ENCODE measurements at places on chromosomes 11 and 22. TPM values are rescaled to one million over a fixed set of nuclear protein-coding genes. Genes with fewer than 3 reads are reported as not detected.

GP1BB gene
- 2.1 TPM for total RNA-seq

HBG2 gene
- not detected for total RNA-seq

MMP8 gene
- not detected for total RNA-seq

BACE1-AS gene
- total RNA-seq: 2.0 TPM

PITPNM1 gene
- total RNA-seq: 41.4 TPM

NFAM1 gene
- under 0.01 TPM for total RNA-seq

ISX gene
- not detected for total RNA-seq

EMSY gene
- total RNA-seq: 11.8 TPM

MS4A6E gene
- total RNA-seq: not detected

TYR gene
- not detected for total RNA-seq

NRXN2 gene
- total RNA-seq: 30.3 TPM

LDLRAD3 gene
- total RNA-seq: 4.5 TPM

EIF4G2 gene
- 775 TPM for total RNA-seq

MRPL23 gene
- 164 TPM for total RNA-seq

TNNI2 gene
- not detected for total RNA-seq

UBQLNL gene
- total RNA-seq: 0.13 TPM

VWA5A gene
- 64.4 TPM for total RNA-seq

CD248 gene
- total RNA-seq: 21.9 TPM

NLRP14 gene
- 0.92 TPM for total RNA-seq

PLA2G3 gene
- total RNA-seq: 0.13 TPM

OSBPL5 gene
- 41.7 TPM for total RNA-seq

MYO7A gene
- 0.26 TPM for total RNA-seq

BCO2 gene
- total RNA-seq: 1.2 TPM

BTG4 gene
- total RNA-seq: not detected

RFPL2 gene
- total RNA-seq: not detected

WNT11 gene
- 0.26 TPM for total RNA-seq

TMPRSS5 gene
- total RNA-seq: under 0.01 TPM

ARHGAP42 gene
- 13.3 TPM for total RNA-seq

SYT8 gene
- total RNA-seq: not detected

PNPLA5 gene
- not detected for total RNA-seq

ACTN3 gene
- not detected for total RNA-seq

RASL10A gene
- total RNA-seq: not detected

SPON1 gene
- total RNA-seq: 4.6 TPM

MCAM gene
- 33.9 TPM for total RNA-seq

SIK2 gene
- 6.6 TPM for total RNA-seq

C22orf15 gene
- total RNA-seq: 2.1 TPM

GAL gene
- total RNA-seq: not detected

SAA1 gene
- not detected for total RNA-seq

CDC42BPG gene
- total RNA-seq: 0.25 TPM

RAB39A gene
- not detected for total RNA-seq

C22orf31 gene
- total RNA-seq: not detected

TAF1D gene
- 98.0 TPM for total RNA-seq

KCNK4 gene
- total RNA-seq: not detected

MRGPRE gene
- 0.12 TPM for total RNA-seq

RAC2 gene
- total RNA-seq: 3.0 TPM

MCM5 gene
- 27.5 TPM for total RNA-seq

PTPN5 gene
- not detected for total RNA-seq

GDPD4 gene
- total RNA-seq: not detected

CCDC88B gene
- 4.3 TPM for total RNA-seq

BBOX1 gene
- not detected for total RNA-seq
